Activated naive CD8-positive, alpha-beta T cell treated with anti-CD3 and anti-CD28 coated beads for 36 hours (primary cell): ENCODE measurements at places on chromosomes 16 and 17. TPM values are rescaled to one million over a fixed set of nuclear protein-coding genes. Genes with fewer than 3 reads are reported as not detected.

The POLR3E gene
- 95.8 TPM for total RNA-seq

The GCGR gene
- total RNA-seq, result not detected

The SMTNL2 gene
- total RNA-seq, result not detected

The CMTM2 gene
- total RNA-seq, result not detected

The KRT32 gene
- total RNA-seq, result not detected

The KRT16 gene
- total RNA-seq, result not detected

The FLII gene
- total RNA-seq, result 237 TPM

The ADCY7 gene
- 73.1 TPM for total RNA-seq

The KRTAP4-9 gene
- not detected for total RNA-seq

The VASN gene
- total RNA-seq, result not detected

The RHBDL1 gene
- total RNA-seq, result 0.72 TPM

The WDR59 gene
- 58.4 TPM for total RNA-seq

The SLFN13 gene
- 22.0 TPM for total RNA-seq

The CLEC19A gene
- total RNA-seq, result not detected
